H1 (cell line): ENCODE measurements at places on chromosomes 2 and 18. TPM values are rescaled to one million over a fixed set of nuclear protein-coding genes. Genes with fewer than 3 reads are reported as not detected.

AP1S3 gene
- total RNA-seq: 19.7 and 20.2 TPM in 2 replicates

DLGAP1 gene
- 15.1 and 16.9 TPM in 2 replicates for total RNA-seq

AFF3 gene
- total RNA-seq: 1.7 and 3.0 TPM in 2 replicates

ACVR1C gene
- 0.40 and 0.52 TPM in 2 replicates for total RNA-seq

SOX11 gene
- 55.6 and 56.5 TPM in 2 replicates for total RNA-seq

GRCh38 chr2:5190023-5190422 lies 502.2 kb upstream of the SOX11 start:
- H3K27ac ChIP-seq: no peak overlapping the region
- no peaks in the 10 kb centered on the region for H3K36me3 ChIP-seq
- H3K4me3 ChIP-seq: no peak overlapping the region
- peaks cover 5% of the 10 kb centered on the region for H3K4me1 ChIP-seq
- no peaks in the 10 kb centered on the region for H3K27me3 ChIP-seq

DNA sequence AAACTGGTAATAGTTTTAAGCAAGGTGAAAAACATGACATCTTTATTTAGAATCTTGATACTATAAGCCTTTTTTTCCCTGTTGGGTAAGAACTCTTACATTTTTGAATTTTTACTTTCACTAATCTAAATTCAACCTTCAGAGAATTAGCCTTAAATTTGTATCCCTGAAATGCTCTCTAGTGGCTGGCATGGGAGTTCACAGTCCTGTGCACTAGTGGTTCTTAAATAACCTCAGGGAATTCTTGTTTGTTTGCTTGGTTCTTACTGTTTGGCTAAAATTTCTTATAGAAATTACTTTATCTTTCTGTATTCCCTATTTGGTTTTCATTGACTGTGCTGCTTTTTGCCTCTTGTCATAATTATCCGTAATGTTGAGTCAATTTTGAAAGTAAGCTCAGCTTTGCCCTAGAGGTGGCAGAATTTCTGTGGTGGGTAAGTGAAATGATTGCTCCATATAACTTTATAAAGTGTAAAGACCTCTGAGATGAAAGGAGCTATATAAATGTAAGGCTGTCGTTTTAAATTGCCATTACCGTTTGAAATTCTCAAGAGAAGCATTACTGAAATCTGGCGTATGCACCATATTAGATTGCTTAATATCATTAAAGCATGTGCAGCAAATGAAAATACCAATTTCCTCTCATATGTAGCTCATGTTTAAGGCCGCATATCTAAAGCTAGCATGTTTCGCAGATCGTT lies 391.3 kb upstream of the FIGN start:
- H3K4me3 ChIP-seq: no peak overlapping the region
- no peaks in the 10 kb centered on the region for H3K27me3 ChIP-seq
- H3K4me1 ChIP-seq: no peaks in the 10 kb centered on the region
- no peak overlapping the region for H3K27ac ChIP-seq

- no peaks in the 10 kb centered on the region for H3K36me3 ChIP-seq
- no peaks in the 10 kb centered on the region for H3K27me3 ChIP-seq
- no peak for DNase-seq
These were observed 61.7 kb downstream of the KCNS3 start for GRCh38 chr2:17940091-17940630.

DNA sequence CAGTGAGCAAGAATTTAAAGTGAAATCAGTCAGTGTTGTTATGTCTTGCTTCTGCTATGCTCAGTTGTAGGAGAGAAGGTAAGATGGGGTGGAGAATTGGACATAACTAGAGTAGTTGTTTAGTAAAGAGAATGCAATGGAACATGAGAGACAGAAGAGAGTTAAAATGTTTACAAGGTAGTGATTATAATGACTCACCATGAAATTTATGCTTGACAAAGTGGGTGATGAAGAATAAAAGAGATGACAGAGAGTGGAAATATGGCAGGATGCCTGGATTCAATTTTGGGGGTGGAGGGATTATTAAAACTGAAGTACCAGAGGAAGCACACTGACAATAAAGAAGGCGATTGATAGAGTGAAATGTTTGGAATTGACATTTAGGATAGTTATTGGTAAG lies 10.6 kb downstream of the SCG2 start:
- DNase-seq: no peak
- H3K4me1 ChIP-seq: peaks cover 3% of the 10 kb centered on the region; the same call in 1 of the 2 replicates
- no peak overlapping the region for H3K4me3 ChIP-seq

GRCh38 chr2:113734185-113734584 lies 22.3 kb downstream of the SLC35F5 start:
- H3K36me3 ChIP-seq: no peaks in the 10 kb centered on the region; the same call in 1 of the 2 replicates
- DNase-seq: no peak
- H3K27ac ChIP-seq: no peak overlapping the region
- no peaks in the 10 kb centered on the region for H3K27me3 ChIP-seq
- H3K4me3 ChIP-seq: no peak overlapping the region
- no peaks in the 10 kb centered on the region for H3K4me1 ChIP-seq
